ENCODE measurements at places on chromosomes 1 and 21. TPM values are rescaled to one million over a fixed set of nuclear protein-coding genes. Genes with fewer than 3 reads are reported as not detected.

NTNG1 gene
- total RNA-seq, result 1.4 TPM

UBE2G2 gene
- total RNA-seq, result 76.4 TPM

KCND3 gene
- 57.6 TPM for total RNA-seq

STK40 gene
- 103 TPM for total RNA-seq

ASPM gene
- 0.75 TPM for total RNA-seq

LDLRAD1 gene
- not detected for total RNA-seq

AGMAT gene
- not detected for total RNA-seq

OR2T3 gene
- not detected for total RNA-seq

CELA2B gene
- total RNA-seq, result not detected

Measured in esophagus muscularis mucosa (tissue), 4 donors.